ENCODE measurements at places on chromosomes 3 and 15. TPM values are rescaled to one million over a fixed set of nuclear protein-coding genes. Genes with fewer than 3 reads are reported as not detected.

DNA sequence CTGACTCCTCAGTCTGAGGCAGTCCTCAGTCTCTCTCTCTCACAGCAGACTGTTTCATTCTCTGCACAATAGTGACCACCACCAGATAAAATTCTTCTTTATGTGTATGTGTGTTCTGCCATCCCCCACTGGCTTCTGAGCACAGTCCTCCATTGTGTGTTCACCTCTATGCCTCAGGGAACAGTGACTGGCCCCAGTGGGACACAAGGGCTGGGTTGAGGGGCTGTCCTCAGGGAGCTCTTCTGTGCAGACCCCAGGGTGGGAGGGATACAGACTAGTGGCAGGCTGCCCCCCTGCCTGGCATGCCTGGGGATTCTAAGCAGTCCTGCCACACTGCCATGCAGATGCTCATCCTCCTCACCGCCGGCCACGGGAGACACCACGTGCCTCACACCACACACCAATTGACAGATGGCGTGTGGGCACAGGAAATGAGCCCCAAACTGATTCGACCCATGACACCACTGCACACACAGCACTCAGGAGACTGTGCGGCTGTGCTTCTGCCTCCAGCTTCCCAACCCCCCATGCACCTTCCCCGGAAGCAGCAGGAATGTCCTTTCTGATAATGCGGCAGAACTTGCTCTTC lies 237.6 kb upstream of the CHRNA7 start:
- H3K36me3 ChIP-seq: no peaks in the 10 kb centered on the region
- no peak for DNase-seq
- no peaks in the 10 kb centered on the region for H3K4me1 ChIP-seq
- no peaks in the 10 kb centered on the region for H3K27me3 ChIP-seq
- H3K27ac ChIP-seq: no peak overlapping the region

- peaks cover 19% of the 10 kb centered on the region for H3K4me1 ChIP-seq
- DNase-seq: peak; percentile 17
- peak overlapping the region; percentile 25 for H3K27ac ChIP-seq
- H3K36me3 ChIP-seq: no peaks in the 10 kb centered on the region
- no peaks in the 10 kb centered on the region for H3K27me3 ChIP-seq
Observed at GRCh38 chr15:85646538-85647091, 148.1 kb downstream of the KLHL25 start.

DNA sequence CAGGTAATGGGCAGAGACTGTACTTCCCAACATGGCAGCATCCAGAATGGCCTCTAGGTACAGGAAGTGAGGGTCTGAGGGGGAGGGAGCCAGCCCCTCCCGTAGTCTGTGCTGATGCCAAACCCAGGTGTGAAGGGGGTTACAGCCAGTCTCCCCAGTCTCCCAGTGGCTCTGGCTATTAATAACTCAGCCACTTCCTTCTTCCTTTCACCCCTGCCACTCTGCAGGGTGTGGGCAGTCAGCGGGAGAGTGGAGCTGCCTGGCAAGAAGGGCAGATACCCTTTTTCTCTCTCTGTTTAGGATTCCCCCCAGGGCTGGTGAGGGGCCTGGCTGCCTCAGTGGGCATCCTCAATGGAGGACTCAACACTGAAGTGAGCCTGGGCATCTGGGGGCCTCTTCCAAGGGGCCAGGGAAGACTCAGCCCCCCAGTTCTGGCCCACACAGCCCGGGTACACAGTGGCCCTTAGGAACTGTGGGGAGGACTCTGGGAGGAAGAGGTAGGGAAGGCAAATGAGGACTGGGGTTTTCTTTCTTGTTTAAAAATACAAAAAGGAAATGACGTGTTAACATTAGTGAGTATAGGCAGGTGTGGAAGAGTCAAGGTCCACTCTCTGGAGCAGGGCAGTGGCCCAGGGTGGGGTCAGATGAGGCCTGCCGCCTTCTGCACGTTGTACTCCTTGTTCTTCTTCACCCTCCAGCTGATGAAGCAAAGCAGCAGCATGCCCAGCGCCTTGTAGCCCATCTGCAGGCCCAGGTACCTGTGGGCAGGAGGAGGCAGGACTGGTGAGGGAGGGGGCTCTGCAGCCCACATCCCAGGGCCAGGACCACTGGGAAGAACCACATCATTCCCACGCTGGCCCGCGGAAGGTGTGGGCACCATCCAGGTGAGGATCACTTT lies 38.6 kb upstream of the RAB6B start:
- H3K27me3 ChIP-seq: peaks cover 33% of the 10 kb centered on the region
- no peaks in the 10 kb centered on the region for H3K4me1 ChIP-seq
- no peak overlapping the region for H3K4me3 ChIP-seq
- no peak overlapping the region for H3K27ac ChIP-seq

DNA sequence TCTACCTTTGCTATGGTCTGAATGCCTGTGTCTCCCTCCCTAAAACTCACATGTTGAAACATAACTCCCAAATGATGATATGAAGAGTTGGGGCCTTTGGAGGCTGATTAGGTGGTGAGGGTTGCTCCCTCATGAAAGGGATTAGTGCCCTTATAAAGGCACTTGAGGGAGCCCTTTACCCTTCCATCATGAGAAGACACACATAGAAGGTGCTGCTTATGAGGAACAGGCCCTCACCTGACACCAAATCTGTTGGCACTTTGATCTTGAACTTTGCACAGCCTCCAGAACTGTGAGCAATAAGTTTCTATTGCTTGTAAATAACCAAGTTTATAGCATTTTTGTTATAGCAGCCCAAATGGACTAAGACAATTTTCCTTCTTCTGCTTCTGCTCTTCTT lies 76.2 kb upstream of the ADAMTS9 start:
- H3K36me3 ChIP-seq: no peaks in the 10 kb centered on the region
- no peak overlapping the region for H3K4me3 ChIP-seq
- no peak overlapping the region for H3K27ac ChIP-seq
- no peaks in the 10 kb centered on the region for H3K27me3 ChIP-seq

- no peak for DNase-seq
- peaks cover 17% of the 10 kb centered on the region for H3K4me1 ChIP-seq
- peaks cover 6% of the 10 kb centered on the region for H3K36me3 ChIP-seq
- H3K4me3 ChIP-seq: no peak overlapping the region
- H3K27ac ChIP-seq: no peak overlapping the region
- no peaks in the 10 kb centered on the region for H3K27me3 ChIP-seq
Observed at GRCh38 chr3:114377426-114377825, 83.6 kb downstream of the TIGIT start.

DNA sequence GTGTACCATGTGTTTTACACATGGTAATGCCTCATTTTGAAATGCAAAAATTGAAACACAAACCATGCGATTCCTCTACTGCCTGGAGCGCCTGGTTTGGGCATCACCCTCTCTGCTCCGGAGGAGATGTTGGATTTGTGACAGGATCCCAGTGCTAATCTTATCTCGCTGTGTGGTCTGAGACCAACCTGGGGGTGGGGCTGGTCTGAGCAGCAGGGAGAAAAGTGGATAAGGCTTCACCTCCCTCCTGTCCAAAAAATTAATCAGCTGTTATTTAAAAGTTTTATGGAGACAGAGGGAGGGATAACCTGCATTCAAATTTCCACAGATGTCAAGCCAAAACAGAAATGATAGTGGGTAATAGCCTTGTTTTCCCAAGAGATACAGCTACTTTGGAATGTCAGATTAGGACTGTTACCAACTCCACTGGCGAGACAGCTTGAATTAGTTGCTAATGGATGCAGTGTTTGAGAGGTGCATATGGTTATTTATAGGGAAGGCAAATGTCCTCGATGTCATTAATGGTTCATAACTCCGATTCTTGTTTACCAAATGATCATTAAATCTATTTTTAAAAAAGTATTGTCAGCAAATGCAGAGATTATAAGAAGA lies 54.0 kb upstream of the SKOR1 start:
- no peaks in the 10 kb centered on the region for H3K36me3 ChIP-seq
- no peak overlapping the region for H3K4me3 ChIP-seq
- no peak for DNase-seq
- no peaks in the 10 kb centered on the region for H3K27me3 ChIP-seq
- H3K27ac ChIP-seq: no peak overlapping the region

GRCh38 chr3:98388147-98388546 lies 2.3 kb upstream of the OR5K3 start:
- H3K4me1 ChIP-seq: no peaks in the 10 kb centered on the region
- DNase-seq: no peak
- H3K4me3 ChIP-seq: no peak overlapping the region

GRCh38 chr3:78887547-78888011 lies 880.2 kb downstream of the ROBO1 start:
- H3K36me3 ChIP-seq: no peaks in the 10 kb centered on the region
- H3K4me3 ChIP-seq: no peak overlapping the region
- H3K4me1 ChIP-seq: peaks cover 8% of the 10 kb centered on the region
- H3K27me3 ChIP-seq: no peaks in the 10 kb centered on the region

- DNase-seq: no peak
- H3K4me1 ChIP-seq: peaks cover 50% of the 10 kb centered on the region
- no peaks in the 10 kb centered on the region for H3K27me3 ChIP-seq
- H3K4me3 ChIP-seq: no peak overlapping the region
- H3K27ac ChIP-seq: peak overlapping the region; percentile 17
Observed at GRCh38 chr15:57213862-57214261, 162.4 kb upstream of the CGNL1 start.

DNA sequence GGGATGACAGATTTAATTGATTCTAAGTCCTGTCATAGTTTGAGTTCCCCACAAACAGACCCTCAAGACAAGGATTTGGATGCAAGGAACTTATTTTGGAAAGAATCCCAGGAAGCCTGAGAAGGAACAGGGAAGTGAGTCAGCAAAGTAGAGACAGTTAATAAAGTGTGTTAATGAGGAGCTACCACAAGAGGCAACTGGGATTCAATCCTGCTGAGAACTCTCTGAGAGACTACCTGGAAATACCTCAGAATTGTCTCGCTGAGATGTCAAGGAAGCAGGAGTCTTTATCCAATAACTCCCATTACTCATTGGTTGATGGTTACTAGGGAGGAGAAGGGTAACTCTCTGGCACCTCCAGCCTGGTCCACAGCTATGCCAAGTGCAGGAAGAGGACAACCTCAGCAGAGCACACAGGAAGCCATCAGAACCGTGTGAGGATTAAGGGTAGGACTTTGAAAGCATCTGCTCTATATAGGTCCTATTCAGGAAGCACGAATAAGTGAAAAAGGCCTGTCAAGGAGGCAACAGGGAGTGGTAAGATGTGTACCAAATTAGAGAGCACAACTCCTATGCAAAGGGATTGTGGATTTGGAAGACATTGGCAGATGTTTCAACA lies 311.1 kb upstream of the KCNH8 start:
- no peaks in the 10 kb centered on the region for H3K27me3 ChIP-seq
- H3K4me3 ChIP-seq: no peak overlapping the region
- no peaks in the 10 kb centered on the region for H3K36me3 ChIP-seq
- no peak overlapping the region for H3K27ac ChIP-seq
- DNase-seq: no peak

GRCh38 chr3:196063049-196063448 lies 18.8 kb downstream of the TFRC start:
- peak overlapping the region; percentile 94 for H3K27ac ChIP-seq
- H3K27me3 ChIP-seq: no peaks in the 10 kb centered on the region

- no peak for DNase-seq
- H3K4me3 ChIP-seq: peak overlapping the region; percentile 88
- peak overlapping the region; percentile 25 for H3K27ac ChIP-seq
- H3K4me1 ChIP-seq: peaks cover 9% of the 10 kb centered on the region
- no peaks in the 10 kb centered on the region for H3K36me3 ChIP-seq
- H3K27me3 ChIP-seq: peaks cover 3% of the 10 kb centered on the region
Observed at GRCh38 chr3:182795389-182795782, 2.1 kb downstream of the ATP11B start.

Gene SLC12A1
- total RNA-seq: not detected

Gene CAMP
- not detected for total RNA-seq

Gene CLDN16
- total RNA-seq: under 0.01 TPM

Measured in osteoblast (primary cell).